ENCODE measurements at places on chromosomes 5 and 9. TPM values are rescaled to one million over a fixed set of nuclear protein-coding genes. Genes with fewer than 3 reads are reported as not detected.

The FAM169A gene
- 60.1 TPM for total RNA-seq

The LURAP1L gene
- total RNA-seq, result 13.3 TPM

The TMEM252 gene
- total RNA-seq, result not detected

The OTP gene
- 0.27 TPM for total RNA-seq

- DNase-seq, result no peak
These were observed 1.4 kb upstream of the IPPK start for GRCh38 chr9:92671323-92671722.

- no peak for DNase-seq
These were observed 41.2 kb upstream of the INSYN2B start for GRCh38 chr5:170021506-170021905.

Measured in cerebellum (tissue), 4 donors.